ENCODE measurements at places on chromosomes 11 and 22. TPM values are rescaled to one million over a fixed set of nuclear protein-coding genes. Genes with fewer than 3 reads are reported as not detected.

The MUC5AC gene
- total RNA-seq, result 0.03 TPM

The GRIA4 gene
- 2.5 TPM for total RNA-seq

The ALX4 gene
- not detected for total RNA-seq

The OR6X1 gene
- total RNA-seq, result not detected

The DNAJB7 gene
- total RNA-seq, result 0.47 TPM

Measured in left colon (tissue), 2 donors.